NCI-H2107 (cell line): ENCODE measurements at places on chromosomes 16 and 17.

- no peak for DNase-seq
These were observed 19.6 kb upstream of the LLGL1 start for GRCh38 chr17:18205861-18206260.

GRCh38 chr17:48546924-48547807 is 2.3 kb upstream of the HOXB2 start:
- peak; percentile 80 for DNase-seq

DNA sequence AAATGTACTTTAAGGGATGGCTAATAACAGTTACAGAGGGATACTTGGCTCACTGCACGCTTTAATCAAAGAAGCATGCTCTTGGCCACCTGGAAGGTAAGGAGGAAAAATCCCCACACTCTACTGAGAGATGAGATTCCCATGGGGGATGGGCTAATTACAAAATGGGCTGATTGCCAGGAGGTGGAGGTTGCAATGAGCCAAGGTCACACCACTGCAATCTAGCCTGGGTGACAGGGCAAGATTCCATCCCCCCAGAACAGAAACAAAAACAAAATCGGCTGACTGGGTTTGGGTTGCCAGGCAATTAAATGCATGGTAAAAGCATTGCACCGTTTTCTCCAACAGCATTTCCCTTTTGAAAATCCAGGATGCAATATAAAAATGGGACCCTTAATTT is 18.0 kb downstream of the N4BP1 start:
- no peak for DNase-seq

- DNase-seq = no peak
These were observed 854 bp upstream of the SSTR5 start for GRCh38 chr16:1071561-1072225.

GRCh38 chr17:17304521-17304985 is 1.4 kb downstream of the NT5M start:
- no peak for DNase-seq

- DNase-seq = no peak
These were observed 2.7 kb downstream of the PRSS53 start for GRCh38 chr16:31085873-31086628.
